ENCODE measurements at places on chromosomes 7 and 10.

DNA sequence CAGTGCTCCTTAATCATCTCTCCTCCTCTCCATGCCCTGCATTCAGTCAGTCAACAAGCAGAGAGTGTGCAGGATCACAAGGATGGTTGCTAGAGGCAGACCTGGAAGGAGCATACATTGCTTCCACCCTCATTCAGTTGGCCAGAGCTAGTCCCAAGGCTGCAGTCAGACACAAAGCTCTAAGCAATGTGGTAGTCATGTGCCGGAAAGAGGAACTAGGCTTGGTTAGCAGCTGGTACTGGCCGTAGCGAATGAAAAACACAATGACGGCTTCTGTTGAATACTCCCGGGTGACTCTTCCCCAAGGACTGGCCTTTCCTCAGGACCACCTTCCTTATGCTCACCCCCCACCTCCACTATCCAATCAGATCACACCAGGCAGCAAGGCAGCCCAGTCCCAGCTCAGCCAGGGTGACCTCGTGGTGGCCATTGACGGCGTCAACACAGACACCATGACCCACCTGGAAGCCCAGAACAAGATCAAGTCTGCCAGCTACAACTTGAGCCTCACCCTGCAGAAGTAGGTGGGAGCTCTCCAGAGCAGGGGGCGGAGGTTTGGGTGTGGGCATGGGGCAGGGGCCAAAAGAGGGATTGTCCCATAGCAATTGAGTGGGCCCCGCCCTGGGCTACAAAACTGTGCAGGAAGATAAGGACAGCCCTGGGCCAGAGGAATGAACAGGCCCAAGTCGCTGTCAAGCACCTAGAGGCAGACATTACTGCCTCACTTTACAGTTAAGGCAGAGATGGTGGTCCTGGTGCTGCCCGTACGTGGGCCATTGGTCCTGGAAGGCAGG lies 10.9 kb downstream of the LDB3 start:
- DNase-seq = no peak

DNA sequence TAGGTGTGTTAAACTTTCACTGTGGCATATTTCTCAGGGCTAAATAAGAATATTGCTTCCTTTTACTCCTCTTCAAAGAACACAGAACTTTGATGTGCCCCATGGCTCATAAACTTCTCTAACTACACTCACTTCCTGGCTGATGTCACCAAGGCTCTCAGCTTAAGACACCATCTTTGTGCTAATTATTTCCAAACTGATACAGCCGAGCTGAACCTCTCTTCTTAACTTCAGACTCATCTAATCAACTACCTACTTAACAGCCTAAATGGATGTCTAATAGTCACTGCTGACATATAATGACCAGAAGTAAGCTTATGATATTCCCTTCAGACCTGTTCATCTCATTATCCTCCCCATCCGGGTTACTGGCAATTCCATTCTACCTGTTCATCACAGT lies 3.6 kb downstream of the C10orf67 start:
- peak; percentile 51 for DNase-seq

DNA sequence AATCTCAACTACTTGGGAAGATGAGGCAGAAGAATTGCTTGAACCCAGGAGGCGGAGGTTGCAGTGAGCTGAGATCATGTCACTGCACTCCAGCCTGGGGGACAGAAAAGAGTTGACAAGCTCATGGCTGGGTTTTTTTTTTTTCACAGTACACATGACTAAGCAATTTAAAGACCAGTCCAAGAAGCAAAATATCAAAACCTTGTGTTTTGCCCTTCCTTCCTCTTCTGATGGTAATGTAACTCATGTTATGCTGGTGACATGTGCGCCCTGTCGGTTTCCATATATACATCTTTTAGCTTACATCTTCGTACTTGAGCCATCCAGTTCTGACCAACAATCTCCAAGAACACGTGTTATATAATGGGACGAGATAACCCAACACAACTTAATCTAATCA lies 237.7 kb upstream of the PLXDC2 start:
- DNase-seq = no peak

DNA sequence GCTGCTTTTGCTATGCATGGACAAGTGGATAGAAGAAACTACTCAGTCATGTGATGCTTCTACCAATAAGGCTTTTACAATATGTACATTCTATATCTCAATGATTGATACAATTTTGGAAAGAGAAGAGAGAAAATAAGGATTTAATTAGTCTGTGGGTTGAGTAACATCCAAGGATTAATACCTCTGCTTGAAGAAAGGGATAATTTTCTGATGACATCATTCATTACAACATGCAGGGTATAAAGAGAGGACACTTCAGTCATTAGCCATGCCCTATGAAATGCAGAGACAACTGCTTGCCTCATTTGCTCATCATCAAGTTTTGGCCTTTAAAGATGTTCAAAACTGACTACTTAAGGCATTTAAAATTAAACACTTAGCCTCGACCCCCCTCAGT lies 237.3 kb downstream of the AHR start:
- peak; percentile 92 for DNase-seq

Data from fibroblast of skin of abdomen (primary cell).